Jurkat, Clone E6-1 (cell line): ENCODE measurements at places on chromosomes 5 and 9.
A peak's percentile ranks its signal among the peaks of the same experiment; 100 is the strongest.

GRCh38 chr5:155696362-155696761, 630.6 kb upstream of the SGCD start:
- no peak for DNase-seq

- DNase-seq = no peak
Measured at GRCh38 chr9:36337002-36337401, 63.1 kb downstream of the RNF38 start.

GRCh38 chr5:129069292-129069691, 25.3 kb upstream of the ISOC1 start:
- DNase-seq = no peak

GRCh38 chr5:10648806-10649665, 85.2 kb downstream of the ANKRD33B start:
- DNase-seq = no peak

DNA sequence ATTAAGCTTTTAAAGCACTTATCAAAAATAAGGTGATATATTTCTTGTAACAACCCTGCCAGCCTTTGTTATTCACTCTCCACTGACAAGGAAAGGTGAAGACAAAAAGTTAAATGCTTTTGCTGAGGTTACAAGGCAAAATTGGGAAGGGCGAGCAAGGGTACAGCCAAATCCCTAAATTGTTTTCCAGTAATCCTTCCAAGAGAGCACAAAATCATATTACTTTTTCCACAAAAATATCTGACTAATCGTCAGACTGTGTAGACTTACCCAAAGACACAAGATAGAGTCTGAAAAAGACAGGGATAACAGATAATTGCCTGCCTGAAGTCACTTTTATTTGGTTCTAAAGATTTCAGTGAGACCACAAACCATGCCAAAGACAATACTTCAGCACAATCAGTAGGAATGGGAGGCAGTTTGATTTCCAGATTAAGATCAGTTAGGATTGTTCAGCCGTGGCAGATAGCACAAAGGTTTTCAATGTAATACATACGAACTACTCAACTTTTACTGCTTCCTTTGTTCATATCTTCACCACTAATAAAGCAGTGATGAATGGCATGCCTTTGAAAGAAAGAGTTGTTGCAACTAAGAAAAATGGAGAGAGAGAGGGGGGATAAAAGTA, 383.8 kb upstream of the TUSC1 start:
- no peak for DNase-seq

DNA sequence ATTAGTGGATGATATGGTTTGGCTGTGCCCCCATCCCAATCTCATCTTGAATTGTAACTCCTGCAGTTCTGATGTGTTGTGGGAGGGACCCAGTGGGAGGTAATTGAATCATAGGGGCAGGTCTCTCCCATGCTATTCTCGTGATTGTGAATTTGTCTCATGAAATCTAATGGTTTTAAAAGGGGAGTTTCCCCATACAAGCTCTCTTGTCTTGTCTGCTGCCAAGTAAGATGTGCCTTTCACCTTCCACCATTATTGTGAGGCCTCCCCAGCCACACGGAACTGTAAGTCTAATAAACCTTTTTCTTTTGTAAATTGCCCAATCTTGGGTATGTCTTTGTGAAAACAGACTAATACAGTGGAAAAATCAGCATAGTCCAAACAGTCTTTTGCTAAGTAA, 235.5 kb downstream of the TMEM161B start:
- no peak for DNase-seq

DNA sequence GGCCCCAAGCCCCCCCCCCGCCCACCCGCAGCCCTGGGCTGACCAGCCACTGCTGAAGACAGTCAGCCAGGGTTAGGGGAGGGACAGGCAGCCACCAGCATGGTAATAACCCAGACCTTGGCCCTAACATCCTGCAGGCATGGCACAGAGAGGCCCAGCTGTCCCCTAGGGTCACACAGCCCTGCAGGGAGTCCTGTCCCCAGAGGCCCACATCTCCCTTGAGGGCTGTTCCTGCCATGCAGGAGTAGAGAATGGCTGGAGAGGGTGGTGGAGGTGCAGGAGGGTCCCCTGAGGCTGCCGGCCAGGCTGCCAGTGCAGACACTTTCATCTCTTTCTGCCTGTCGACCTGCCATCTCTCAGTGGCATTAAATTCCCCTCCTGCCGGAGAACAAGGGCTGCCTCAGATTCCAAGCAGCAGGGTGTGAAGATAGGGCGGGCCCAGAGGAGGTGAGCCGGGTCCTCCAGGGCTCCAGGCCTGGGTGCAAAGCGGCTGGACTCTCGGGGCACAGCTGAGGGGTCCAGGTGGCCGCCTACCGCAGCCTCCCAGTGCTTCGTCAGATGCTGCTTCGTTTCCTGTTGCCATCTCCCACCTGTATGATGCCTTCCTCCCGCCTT, 40.0 kb downstream of the CXXC5 start:
- DNase-seq = no peak

DNA sequence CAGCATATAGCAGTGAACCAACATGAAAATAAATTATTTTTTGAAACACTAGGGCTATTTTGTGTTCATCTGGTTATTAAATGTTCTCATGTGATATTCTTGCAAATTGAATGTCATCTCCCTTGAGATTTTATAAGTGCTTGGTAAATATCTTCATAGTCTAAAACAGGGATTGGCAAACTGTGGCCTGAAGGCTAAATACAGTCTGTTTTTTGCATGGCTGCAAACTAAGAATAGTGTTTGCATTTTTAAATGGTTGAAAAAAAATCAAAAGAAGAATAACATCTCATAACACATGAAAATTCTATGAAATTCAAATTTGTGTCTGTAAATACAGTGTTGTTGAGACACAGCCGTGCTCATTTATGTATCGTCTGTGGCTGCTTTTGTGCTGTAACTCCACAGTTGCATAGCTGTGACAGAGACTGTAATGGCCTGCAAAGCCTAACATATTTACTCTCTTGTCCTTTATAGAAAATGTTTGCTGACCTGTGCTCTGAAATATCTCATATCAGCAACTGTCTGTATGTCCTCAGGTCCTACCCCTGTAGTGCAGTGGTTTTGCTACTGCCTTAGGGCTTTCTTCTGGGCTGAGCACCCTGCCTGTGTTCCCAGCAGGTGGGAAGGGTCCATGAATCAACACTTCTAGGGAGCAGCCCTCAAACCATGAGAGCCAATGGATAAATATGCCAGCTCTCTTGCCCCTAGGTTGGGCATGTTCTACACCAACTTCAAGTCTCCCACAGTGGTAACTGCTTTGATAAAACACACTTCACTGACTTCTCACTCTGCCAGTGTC, 41.7 kb upstream of the ARRDC3 start:
- DNase-seq = no peak

GRCh38 chr9:136955202-136955942, 3.3 kb downstream of the LCN12 start:
- DNase-seq = no peak

- no peak for DNase-seq
Measured at GRCh38 chr9:136626740-136627642, 35.7 kb upstream of the EGFL7 start.

DNA sequence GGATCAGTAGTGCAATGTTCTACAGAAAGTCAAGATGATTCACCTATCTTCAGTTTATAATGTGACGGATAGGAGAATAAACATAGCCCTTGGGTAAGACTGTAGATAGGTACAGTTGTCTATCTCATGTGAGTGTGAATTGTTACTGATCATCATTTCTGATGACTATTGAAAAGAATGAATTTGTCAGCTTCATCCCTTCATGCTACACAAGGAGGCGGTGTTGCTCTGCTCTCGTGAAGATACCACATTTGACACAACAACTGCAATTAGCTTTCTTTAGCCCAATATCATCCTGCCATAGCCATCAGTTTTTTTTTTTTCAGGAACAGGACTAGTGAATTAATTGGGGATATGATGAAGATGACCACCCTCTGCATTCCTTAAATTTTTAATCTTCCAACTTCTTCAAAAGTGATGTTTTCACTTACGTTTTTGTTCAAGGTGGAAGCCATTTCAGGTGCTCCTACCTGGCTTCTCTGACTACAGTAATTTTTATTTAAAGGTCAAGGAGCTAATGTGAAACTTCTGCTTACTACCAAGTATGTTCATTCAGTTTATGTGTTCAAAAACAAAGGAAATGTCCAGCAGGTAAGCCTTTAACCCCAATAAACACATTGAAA, 152.9 kb upstream of the MOCS2 start:
- DNase-seq = peak; percentile 4

GRCh38 chr9:77271023-77271690, 93.8 kb downstream of the VPS13A start:
- no peak for DNase-seq

DNA sequence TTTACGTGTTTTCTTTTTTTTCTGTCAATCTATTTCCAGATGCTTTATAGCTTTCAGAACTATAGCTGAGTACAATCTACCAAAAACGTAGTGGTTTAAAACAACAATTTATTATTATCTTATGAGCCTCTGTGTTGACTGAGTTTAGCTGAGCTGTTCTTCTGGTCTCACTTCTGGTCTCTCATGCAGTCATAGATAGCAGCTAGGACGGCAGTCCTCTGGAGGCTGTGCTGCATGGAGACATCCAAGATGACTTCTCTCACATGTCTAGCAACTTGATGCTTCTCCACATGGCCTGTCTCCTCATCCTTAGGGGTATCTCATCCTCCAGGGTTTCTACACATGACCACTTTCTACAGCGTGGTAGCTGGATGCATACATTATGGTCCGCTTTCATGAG, 22.0 kb upstream of the RAD23B start:
- no peak for DNase-seq

DNA sequence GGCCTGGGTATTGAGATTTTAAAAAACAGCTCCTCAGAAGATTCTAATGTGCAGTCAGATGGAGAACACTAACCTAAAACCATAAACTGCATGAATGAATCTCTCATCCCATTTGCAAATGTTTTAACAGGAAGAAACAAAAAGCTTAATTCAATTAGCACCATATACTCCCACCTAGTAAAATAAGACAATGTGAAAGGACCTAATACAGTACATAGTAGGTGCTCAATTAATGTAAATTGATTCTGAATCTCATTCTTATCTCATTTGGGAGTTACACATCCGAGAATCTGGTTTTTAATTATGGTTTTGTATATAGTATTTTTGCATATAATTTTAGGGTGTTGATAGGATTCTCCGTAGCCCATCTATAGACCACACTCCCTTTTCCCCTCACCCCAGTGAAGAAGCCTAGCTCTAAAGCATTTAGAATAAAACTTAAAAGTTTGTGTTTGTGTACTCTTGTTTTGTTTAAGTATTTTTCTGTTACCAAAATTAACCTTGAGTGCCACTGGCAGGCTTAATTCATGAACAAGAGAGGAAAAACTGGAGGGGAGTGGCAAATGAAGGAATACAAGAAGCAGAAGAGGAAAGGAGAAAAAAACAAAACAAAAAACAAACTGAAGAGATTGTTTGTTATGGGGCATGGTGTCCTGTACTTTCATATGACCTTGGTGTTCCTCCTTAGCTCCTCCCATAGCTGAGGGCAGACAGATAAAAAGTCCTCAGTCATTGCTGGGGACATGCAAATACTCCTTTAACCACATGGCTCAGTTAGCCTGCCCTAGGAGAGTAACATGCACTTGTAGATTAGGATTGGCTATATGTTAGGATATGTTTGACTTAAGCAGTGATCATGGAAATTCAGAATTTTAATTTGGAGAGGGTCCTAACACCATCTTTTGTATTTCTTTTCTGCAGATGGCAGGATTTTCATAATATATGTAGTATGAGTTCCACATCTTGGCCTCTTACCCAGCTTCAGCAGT, 1.2 kb downstream of the RNF14 start:
- DNase-seq = peak; percentile 50

- DNase-seq = no peak
Measured at GRCh38 chr5:107218457-107219193, 452.1 kb downstream of the EFNA5 start.

DNA sequence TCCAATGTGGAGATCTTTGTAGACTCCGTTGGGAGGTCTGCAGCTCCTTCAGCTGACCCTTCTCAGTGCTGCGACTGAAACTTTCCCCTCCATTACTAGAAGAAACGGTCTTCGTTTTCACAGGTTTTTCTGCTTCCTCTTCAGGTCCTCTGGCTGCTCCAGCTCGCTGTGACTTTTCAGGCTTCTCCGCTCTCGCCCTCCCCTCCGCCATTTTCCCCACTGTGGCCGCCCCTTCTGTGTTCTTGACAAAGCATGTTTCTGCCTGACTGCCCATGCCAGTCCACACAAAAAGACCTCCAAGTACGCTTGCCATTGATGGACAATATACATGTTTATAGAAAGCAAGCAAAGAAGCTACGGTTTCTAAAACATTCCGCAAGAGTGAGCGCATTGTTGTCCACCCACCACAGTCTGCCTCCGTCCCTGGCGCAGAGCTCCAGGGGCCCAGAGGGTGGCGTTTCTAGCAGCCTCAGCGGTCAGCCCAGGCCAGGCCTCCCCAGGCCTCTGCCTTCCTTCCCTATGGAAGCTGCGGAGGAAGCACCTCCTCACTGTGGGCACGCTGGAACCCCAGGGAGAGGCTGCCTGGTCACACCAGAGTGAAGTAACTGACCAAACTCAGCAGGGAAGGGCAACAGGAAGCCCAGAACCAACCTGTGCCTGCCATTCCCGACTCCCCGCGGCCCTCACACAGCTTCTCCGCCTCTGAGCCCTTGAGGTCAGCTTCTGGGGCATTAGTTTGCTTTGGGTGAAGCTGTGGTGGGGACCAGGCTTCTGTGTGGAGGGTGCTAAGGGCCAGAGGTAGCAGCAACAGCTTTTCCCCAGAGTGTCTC, 19.9 kb upstream of the S1PR3 start:
- no peak for DNase-seq
